ENCODE measurements at places on chromosomes 13 and 19.

DNA sequence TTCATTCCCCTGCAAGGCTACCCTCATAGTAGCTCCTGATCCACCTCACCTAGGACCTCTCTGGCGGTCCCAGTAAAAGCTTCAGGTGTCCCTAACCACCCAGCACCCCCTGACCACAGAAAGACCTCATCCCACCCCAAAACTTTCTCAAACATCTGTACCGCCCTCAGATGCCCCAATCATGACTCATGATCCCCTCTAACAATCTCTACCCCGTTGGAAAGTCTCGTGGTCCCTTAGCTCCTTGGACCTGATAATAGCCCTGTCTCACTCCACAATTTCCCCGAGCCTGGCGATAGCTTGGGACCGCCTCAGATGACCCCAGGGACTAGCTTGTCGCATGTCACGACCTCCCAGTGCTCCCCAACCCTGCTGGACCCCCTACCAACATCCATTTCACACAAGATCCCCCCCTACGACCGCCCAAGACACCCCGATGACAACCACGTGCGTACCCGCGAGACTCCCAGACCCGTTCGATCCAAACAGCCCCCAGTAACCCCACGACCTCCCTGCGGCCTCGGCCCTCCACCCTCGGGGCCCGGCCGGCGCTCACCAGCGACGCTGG lies 450 bp downstream of the NDUFA11 start:
- no peak for DNase-seq

DNA sequence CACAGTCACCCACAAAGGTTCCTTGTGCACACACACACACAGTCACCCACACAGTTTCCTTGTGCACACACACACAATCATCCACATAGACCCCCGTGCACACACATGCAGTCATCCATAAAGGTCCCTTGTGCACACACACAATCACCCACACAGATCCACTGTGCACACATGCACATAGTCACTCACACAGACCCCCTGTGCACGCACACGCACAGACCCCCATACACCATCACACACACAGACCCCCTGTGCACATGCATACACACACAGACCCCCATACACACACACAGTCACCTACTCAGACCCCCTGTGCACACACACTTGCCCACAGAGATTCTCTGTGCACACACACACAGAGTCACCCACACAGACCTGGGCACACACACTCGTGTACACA lies 107.1 kb downstream of the HSPH1 start:
- no peak for DNase-seq

- DNase-seq, result no peak
These were observed 126.6 kb upstream of the KLF5 start for GRCh38 chr13:72932250-72932649.

GRCh38 chr13:34076319-34076718 lies 258.4 kb downstream of the RFC3 start:
- no peak for DNase-seq

DNA sequence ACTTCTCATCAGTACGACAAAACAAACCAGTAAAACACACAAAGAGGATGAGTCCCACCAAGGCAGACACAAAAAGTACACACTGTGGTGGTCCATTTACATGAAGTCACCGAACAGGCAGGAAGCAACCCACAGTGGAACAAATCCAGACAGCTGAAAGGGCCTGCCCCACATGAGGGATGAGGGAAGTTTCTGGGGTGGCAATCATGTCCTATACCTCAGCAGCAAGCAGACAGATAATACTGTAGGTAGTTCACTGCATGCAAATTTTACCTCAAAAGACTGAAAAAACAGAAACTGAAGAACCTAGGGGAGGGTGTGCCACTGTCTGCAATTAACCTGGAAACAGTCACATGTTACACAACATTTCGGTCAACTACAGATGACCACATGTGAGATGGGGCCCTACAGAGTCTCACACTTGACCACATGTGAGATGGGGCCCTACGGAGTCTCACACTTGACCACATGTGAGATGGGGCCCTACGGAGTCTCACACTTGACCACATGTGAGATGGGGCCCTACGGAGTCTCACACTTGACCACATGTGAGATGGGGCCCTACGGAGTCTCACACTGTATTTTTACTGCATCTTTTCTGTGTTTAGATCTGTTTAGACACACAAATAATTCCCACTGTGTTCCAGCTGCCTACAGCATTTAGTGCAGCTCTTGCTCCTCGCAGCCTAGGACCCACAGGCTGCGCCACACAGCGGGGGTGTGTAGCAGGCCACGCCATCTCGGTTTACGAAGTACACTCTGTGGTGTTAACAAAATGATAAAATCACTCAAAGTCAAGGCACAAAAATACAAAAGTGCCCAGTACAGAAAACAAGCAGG lies 22.2 kb downstream of the PCID2 start:
- no peak for DNase-seq

All from hypothalamus (tissue), 51 donors.